ENCODE measurements at places on chromosomes 2 and 18.

- no peak for DNase-seq
Measured at GRCh38 chr18:34550156-34550555, 159.9 kb upstream of the DTNA start.

GRCh38 chr18:45399643-45400042 is 215.6 kb upstream of the SLC14A2 start:
- DNase-seq = no peak

- DNase-seq = no peak
Measured at GRCh38 chr18:63992751-63993150, 22.9 kb downstream of the SERPINB8 start.

GRCh38 chr2:39538718-39539117 is 101.6 kb upstream of the MAP4K3 start:
- DNase-seq = no peak

DNA sequence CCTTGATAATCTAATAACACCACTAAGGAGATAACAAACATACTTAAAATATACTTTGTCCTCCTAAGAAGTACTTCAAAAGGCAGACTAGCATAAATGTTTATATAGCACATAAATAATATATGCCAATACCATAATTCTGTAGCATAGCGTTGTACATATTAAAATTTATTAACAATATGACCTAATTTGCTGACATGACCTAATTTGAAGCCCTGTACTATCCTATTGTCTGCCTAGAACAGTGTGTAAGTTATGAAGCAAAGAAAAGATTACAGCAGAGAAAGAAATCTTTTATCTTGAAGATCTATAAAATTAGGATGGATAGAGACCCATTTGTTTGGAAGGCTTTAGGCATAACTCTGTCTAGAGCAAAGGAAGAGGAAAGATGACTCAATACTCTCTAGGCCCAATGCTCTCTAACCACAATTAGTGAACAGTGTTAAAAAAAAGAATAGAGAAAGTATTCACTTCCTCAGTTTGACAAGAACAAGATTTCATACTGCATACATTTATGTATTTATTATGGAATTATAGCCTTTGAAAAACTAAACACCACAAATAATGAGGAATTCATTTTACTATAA is 231.3 kb downstream of the ZRANB3 start:
- DNase-seq = no peak

DNA sequence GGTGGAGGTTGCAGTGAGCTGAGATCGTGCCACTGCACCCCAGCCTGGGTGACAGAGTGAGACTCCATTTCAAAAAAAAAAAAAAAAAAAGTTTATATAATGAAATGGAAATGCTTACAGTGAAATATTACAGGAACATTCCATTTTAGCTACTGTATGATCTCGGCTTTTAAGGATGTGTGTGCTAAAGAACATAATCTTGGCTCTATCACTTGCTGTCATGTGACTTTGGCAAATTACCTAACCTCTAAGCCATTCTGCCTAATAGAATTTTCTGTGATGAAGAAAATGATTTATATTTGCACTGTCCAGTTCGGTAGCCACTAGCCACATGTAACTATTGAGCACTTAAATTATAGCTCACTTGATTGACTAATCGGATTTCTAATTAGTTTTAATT is 36.3 kb downstream of the SMAD4 start:
- DNase-seq = no peak

GRCh38 chr2:26581991-26582842 is 58.9 kb downstream of the CIB4 start:
- no peak for DNase-seq

DNA sequence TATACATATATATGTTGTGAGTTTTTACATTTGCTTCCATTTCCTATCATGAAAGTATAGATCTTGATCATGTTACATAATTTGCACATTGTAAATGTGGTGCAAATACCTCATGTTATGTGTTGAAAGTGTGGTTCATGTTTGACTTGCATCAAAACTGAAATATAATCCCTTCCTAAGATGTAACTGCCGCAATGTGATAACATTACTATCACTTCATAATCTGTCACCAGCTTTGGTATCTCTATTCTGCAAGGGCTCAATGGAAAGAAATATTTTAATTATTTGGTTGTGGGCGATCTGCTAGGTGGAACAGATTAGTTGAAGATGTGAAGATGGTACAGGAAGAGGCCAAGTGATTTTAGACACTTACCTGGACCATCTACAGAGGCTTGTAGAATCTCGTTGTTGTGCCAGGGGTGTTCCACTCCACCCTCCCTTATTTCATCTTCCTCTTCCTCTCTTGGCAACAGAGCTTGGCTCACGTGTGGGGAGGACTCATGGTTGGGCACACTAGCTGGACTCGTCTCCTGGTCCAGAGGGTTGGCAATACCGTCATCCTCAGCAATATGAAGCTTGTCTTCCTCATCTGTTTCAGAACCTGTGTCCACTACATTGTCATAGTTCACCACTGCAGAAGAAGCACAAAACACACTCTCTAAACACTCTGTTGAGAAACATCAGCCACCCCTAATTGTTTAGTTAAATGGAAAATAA is 90.4 kb downstream of the ZEB2 start:
- no peak for DNase-seq

- DNase-seq = no peak
Measured at GRCh38 chr2:138949517-138949916, 169.3 kb upstream of the NXPH2 start.

Data from tongue (tissue), 3 donors.